Right kidney (tissue), 9 donors: ENCODE measurements at places on chromosomes 1 and 21.

- no peak for DNase-seq
These were observed 3.0 kb downstream of the BRDT start for GRCh38 chr1:91952187-91952586.

- DNase-seq, result no peak
These were observed 56.6 kb downstream of the ATP1B1 start for GRCh38 chr1:169163059-169163458.

DNA sequence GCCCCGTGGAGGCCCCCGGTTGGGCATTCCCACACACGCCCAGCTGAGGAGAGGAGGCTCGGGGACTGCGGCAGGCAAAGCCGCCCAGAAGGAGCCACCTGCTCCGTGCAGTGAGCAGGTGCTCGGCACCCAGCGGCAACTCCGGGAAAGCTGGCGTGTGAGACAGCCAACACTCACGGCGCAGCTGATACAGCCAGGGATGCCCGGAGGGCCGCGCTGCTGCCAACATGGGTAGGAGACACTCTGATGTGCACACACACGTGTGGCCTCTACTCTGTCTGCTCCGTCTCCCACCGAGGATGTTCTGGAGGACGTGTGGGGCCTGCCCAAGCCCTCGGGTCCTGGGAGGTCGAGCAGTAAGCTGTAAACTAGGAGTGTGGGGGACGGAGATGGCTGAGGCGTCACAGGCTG, 12.9 kb downstream of the MORN1 start:
- no peak for DNase-seq

DNA sequence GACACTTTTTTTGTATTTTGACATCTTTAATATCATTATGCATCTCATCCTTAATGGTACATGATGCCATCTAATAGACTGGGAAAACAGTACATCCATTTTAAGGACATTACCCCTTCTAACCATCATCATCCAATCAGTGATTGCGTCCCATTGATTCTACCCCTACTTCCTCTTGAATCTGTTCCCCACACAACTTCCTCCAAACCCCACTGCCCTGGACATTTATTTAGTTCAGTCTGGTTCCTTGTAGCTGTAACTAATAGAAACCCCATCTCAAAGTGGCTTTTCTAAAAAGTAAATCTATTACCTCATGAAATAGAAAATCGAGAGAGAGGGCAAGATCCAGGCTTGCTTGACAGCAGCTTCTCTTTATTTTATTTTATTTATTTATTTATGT, 2.1 kb upstream of the ITLN1 start:
- DNase-seq, result no peak

DNA sequence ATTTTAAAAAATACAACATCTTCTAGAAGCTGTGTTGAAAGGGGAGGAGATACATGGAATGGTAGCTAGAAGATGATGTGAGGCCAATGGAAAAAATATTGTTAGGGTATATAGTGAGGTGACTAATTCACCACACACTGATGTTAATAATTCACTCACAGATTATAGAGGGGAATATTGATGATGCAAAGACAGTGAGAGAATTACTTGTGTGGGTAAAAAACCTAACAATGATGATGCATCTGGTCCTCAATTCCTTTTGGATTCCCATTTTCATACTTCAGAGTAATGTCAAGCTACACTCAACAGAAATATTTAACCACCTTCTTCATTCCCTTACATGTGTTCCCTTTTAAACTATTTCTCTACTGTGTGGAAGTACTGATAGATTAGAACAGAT, 169.5 kb upstream of the DPYD start:
- DNase-seq, result no peak

DNA sequence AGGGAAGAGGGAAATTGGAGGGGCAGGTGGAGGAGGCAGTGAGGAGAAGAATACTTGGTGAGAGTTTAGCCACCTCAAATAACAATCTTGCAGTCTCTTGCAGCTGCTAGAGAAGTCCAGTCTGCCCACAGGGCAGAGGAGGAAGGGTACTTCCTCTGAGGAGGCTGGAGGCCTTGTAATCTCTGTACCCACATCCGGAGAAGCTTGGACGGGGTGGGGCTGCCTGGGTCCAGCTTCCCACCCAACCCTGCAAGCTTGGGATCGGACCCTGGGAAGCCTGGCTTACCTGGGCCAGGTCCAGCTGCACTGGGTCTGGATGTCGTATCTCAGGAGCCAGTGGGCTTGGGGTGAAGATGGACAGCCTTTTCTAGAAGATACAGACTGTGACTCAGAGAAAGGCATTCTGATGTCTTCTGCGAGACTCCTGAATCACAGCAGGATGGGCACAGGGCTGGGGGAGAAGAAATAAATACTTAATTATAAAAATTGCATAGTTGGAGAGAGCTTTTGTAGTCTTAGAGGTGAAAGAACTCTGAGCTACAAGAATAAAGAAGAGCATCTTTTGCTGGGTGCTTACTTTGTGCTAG, 111.8 kb upstream of the JUN start:
- no peak for DNase-seq

- DNase-seq, result no peak
These were observed 40.3 kb downstream of the PRRX1 start for GRCh38 chr1:170704256-170704655.

GRCh38 chr1:29933067-29933466, 696.7 kb downstream of the PTPRU start:
- no peak for DNase-seq

DNA sequence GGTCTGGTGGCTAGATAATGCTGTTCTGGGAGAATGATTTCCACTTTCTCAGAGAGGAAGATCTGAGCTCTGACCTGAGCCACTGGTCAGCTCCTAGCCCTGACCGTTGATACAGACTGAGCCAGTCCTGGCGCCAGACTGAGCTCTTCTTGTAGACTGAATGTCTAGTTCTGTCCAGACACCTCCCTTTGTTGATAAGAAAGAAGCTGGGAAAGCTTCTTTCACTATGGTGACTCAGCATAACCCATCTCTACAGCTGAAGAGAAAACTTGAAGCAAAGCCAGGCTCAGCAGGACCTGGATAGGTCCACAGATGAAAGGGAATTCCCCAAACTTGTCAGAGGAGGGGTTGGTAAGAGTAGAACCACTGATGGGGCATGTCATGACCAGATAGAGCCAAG, 9.9 kb upstream of the TRABD2B start:
- no peak for DNase-seq

DNA sequence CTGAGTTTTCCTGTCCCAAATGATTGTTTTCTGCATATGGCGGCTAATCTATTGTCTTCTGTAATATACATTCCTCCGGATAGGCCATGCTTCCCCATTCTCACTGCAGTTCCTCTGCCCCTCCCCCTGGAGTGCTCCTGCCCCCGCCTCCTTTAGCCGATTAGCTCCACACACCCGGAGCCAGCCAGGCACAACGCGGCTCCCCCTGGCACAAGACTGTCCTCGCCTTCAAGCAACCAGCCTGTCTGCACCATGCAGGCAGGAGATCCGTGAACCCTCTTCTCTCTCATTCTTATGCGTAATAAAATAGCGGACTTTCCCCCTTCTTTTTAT, 18.0 kb downstream of the SERTAD4 start:
- no peak for DNase-seq

DNA sequence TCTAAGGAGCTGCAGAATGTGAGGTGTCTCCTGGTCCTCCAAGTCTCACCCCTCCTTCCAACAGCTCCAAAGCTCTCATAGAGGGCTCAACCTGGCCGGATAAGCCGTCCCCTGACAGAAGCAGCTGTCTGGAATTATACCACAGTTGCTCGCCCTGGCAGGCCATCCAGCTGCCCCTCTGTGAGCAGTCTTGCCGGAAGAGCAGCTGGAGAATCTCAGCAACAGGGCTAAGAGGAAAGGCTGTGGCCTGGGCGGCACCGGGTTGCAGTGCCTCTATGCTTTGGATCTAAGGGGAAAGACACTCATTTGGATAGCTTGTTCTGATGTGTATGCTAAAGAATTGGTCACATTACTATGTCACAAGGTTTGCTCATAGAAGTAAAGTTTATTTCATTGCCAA, 12.4 kb downstream of the TMCC2 start:
- no peak for DNase-seq

DNA sequence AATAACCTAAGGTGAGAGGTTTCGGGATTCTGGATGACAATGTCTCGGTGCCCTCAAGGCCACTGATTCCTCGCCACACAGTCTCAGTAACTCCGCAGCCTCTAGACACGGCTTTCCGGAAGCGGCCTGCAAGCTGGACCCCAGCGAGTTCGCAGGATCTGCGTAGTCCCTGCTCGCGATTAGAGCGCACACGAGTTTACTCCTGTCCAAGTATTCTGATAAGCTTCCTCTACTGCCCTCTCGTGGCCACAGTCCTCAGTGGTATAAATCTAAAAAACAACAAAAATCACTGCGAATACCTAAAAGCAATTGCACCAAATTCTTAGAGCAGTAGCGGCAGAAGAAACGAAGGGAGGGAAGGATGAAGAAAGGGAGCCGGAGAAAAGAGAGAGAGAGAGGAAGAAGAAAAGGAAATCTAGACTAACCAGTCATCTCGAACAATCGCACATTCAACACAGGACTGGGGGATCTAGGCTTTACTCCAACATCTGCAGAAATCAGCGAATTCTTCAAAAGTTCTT, 1.1 kb upstream of the PLXNA2 start:
- DNase-seq, result peak; percentile 73

GRCh38 chr1:87024936-87025540, 110.6 kb downstream of the HS2ST1 start:
- DNase-seq, result no peak

GRCh38 chr1:47410068-47410455, 6.0 kb upstream of the FOXE3 start:
- DNase-seq, result no peak

- no peak for DNase-seq
These were observed 6.7 kb downstream of the EPHA2 start for GRCh38 chr1:16149146-16149545.

DNA sequence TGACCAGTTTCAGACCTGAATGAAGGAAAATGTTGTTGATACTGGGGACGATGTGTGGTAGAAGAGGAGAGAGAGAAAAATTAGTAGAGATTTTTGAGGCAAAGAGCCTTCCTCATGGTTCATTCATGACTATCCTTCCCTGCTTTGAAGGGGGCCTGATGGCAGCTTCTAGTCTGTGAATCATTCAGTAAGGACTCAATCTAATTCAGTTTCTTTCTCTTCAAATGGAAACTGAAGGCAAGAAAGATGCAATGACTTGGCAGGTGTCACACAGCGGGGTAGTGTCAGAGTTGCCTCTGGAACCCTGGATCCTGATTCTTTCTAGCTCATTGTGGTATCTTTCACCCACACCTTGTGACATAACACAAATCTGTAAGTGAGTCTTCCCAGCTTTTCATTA, 14.9 kb upstream of the CD5L start:
- DNase-seq, result no peak

GRCh38 chr1:206859082-206859521, 6.3 kb upstream of the IL20 start:
- DNase-seq, result no peak

GRCh38 chr1:59375321-59376220, 78.7 kb downstream of the FGGY start:
- DNase-seq, result no peak

- no peak for DNase-seq
These were observed 309.4 kb downstream of the BRINP3 start for GRCh38 chr1:190168116-190168892.

GRCh38 chr1:234601301-234602017, 8.5 kb downstream of the IRF2BP2 start:
- DNase-seq, result no peak

DNA sequence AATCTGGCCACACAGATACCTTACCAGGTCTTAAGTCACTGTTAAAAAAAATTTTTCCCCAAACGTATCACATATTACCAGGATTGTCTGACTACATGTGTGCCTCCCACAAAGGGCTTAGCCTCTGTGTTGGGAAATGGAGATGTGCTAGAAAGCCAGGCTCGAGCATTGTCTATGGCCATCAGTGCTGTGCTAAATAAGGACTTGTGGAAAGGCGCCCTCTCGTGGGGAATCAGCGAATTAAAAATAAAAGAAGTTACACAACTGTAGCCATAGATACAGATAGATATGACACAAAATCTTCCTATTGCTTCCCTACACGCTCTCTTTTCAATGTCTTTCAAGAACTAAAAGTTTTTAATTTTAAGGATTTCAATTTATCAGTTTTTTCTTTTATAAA, 47.5 kb upstream of the CRNN start:
- no peak for DNase-seq

GRCh38 chr1:35615440-35615839, 25.9 kb downstream of the PSMB2 start:
- DNase-seq, result no peak

DNA sequence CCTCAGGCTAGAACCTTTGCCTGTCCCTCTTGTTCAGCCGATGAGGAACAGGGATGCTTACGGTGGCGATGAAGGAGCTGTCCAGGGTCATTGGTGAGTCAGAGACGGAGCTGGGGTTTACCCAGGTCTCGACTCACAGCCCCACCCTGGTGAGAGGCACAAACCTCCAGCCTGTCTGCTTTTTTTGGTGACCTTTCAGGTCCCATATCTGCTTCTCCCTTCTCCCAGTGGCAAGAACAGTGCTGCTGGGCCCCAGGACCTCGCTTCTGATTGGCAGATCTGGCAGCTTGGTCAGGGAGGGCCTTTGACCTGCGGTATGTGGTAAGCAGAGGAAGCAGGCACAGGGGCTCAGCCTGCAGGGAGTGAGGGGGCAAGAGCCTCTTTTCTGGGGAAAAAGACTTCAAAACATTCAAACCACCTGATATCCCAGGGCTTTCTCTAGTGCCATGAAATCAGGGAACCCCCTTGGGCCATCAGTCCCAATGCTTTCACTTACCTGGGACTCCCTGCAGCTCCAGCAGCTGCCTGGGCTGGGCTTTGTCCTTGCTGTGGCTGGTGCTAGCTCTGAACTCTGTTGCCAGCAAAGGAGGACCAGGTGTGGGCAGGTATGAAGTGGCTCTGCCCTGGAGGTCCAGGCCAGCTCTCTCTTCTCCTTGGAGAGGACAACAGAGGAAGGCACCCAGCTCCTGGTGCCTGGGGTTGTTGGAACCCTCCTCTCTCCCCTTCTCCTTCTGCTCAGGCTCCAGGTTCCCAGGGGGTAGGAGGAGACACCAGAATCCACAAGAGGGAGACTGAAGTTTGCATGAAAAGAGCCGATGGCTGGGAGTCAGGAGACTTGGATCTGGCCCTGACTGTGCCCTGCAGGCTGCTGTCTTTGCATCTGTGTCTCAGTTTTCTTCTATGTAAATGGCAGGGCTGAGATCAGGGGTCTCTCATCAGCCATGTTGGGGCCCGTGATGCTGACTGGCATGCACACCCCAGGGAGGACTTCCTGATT, 41.4 kb downstream of the TRIM62 start:
- DNase-seq, result no peak

- DNase-seq, result no peak
These were observed 768.4 kb upstream of the ADGRL2 start for GRCh38 chr1:81032374-81032773.
